ENCODE measurements at places on chromosomes 3 and 15. TPM values are rescaled to one million over a fixed set of nuclear protein-coding genes. Genes with fewer than 3 reads are reported as not detected.

Gene CCR9
- total RNA-seq = not detected

Gene SUCNR1
- total RNA-seq = not detected

Gene RTP3
- total RNA-seq = not detected

Gene TCF12
- total RNA-seq = 63.7 TPM

Gene SPINT1
- total RNA-seq = 11.3 TPM

All from activated CD4-positive, alpha-beta memory T cell treated with anti-CD3 and anti-CD28 coated beads for 36 hours (primary cell).